ENCODE measurements at places on chromosomes 13 and 19.

DNA sequence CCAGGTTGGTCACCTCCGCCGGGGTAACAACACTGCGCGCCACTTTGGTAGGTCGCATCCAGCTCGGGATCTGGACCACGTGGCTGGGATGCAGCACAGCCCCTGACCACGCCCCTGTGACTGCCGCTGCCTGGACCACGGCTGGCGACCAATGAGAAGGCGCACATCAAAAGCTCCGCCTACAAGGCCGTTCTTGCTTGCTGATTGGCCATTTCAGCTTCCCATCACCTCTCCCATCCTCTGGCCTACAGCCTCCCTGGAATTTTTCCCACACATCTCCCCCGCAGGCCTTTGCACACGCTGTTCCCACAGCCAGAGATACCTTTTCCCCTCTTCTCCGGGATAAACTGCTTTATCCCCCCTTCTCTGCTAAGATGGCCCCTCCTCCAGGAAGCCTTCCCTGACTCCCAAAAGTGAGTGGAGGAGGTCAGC is 12.5 kb upstream of the MAP1S start:
- no peak for DNase-seq

DNA sequence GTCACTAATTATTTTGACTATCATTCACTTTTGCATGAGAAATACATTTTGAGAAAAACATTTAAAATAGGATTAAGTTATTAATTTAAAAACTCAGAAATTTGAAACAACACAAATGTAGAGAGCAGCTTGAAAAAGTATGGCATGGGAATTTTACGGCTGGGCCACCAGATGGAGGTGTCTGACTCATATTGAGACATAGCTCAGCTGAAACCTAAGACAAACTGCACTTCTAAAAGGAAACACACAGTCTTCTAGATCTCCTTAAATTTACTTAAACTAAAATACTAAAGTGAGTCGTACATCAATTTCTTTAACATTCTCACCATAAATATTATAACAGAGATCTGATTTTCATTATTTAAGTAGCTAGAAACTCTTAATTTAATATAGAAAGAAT is 41.9 kb upstream of the POSTN start:
- no peak for DNase-seq

GRCh38 chr13:106090001-106090400 is 445.5 kb downstream of the EFNB2 start:
- DNase-seq: no peak

DNA sequence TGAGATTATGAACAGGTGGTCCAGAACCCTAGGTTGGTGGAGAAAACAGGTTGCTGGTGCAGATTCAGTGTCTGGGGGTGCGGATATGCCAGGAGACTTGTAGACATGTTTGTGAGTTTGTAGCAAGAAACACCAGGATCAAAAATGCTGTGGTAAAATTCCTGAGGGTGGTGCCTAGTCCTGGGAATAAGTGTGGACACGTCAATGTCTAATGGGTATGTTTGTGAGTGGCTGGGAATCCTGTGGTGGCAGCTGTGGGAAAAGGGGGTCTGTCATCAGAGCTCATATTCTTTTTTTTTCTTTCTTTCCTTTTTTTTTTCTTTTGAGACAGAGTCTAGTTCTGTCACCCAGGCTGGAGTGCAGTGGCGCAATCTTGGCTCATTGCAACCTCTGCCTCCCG is 7.2 kb downstream of the ZNF708 start:
- DNase-seq: no peak

DNA sequence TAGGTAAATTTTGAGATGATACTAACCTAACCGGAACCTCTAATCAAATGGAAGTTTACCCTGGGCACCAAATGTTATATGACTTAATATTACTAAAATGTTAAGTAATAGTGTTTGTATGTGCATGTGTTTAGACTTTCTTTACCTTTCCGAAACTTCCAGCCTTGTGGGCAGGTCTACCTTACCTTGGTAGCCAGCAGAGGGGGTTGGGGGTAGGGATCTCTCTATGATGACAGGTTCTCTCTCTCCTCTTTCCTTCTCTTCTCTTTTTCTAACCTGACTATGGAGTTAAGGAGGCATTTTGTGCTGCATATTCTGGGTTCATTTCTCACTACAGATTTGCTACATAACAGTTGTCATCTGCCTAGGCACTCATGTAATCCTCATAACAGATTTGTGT is 6.8 kb upstream of the FRY start:
- DNase-seq: no peak

DNA sequence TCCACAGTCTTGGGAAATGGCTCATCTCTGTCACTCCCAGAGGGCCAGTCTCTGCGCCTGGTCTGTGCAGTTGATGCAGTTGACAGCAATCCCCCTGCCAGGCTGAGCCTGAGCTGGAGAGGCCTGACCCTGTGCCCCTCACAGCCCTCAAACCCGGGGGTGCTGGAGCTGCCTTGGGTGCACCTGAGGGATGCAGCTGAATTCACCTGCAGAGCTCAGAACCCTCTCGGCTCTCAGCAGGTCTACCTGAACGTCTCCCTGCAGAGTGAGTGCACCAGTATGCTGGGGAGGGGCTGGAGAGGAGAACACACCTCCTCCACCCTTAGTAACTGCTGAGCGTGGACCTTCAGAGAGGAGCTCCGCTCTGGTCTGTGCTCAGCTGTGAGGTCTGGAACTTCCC is 2.3 kb downstream of the SIGLEC9 start:
- DNase-seq: no peak

- DNase-seq: no peak
Observed at GRCh38 chr13:99429670-99430069, 71.6 kb upstream of the TM9SF2 start.

- DNase-seq: no peak
Observed at GRCh38 chr13:105272660-105273631, 1262.5 kb downstream of the EFNB2 start.

GRCh38 chr13:30576528-30576927 is 41.2 kb upstream of the USPL1 start:
- DNase-seq: peak; percentile 37

DNA sequence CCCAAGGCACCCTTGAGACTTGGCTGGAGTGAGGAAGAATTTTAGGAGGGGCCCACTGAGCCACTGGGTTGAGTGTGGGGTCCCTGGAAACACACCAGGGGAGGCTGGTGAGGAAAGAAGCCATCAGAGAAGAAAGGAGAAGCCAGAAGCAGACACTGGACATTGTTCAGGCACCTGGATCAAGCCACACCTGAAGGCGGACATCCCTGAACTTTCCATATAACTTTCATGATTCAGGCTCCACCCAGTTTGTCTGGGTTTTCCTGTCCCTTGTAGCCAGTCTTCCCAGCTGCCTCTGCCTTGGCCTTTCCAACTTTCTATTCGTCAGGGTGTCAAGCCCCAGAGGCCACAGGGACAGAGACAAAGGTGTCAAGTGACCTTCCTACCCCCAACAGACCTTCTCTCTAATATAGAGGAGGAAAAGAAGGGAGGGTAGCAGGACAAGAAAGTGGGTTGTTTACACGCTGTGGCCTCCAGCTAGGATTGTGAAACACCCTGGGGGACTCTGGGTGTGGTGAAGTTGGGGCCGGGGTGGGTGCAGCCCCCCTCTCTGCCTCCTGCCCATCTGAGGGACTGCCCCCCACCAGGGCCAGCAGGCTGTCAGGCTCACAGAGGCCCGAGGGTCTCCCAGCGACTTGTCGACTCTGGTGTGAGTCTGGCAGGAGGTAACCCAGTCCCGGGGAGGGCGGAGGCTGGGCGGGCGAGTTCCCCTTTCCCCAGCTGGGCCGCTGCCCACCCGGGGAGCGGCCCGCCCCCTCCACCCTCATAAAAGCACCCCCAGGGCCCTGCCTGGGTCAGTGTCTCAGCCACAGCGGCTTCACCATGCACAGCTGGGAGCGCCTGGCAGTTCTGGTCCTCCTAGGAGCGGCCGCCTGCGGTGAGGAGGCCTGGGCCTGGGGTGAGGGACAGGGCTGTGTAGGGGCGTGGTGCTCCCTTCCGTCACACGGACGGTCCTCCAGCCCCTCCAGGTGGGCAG is at the start of gene CFD:
Gene CFD (plus strand): TSS at position 797 of the 976 bp plus-strand sequence. CDS start 26 bp downstream, at position 823.
- DNase-seq: no peak

GRCh38 chr13:60094385-60095088 is 69.2 kb downstream of the DIAPH3 start:
- no peak for DNase-seq

- DNase-seq: no peak
Observed at GRCh38 chr13:101868585-101869469, 416.4 kb downstream of the ITGBL1 start.

DNA sequence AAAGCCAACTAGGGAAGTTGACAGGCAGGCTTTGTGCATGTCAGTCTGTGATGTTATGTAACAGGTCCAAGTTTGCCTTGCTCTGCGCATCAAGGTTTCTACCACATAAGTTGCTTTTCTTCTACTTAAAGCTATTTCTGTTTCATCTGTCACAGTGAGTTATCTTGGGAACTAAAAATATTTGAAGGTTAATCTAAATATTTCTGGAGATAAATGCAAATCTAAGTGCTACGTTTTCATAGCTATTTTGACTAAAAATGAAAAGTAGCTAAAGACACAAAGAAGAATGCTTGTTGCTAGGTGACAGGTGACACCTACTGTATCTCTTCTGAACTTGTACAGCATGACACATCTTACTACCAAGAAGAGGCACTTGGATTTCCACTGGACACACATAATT is 135.6 kb downstream of the KLF12 start:
- DNase-seq: no peak

DNA sequence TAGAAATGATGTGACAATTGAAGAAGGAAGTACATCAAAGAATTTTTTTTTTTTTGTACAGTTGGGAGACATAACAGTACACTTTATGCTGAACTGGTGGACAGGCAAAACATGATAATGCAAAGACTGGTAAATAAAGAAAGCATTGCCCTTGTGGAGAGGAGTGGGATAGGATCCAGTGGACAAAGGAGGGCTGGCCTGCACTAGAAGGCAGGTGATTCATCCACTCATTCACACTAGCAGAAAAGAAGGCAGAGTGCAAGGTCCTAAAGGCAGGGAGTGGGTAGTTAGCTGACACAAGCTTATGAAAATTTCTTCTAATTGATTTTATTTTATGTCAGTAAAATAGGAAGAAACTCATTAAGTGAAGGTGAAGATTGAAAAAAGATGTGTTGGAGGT is 17.6 kb upstream of the NALCN start:
- no peak for DNase-seq

GRCh38 chr19:4425537-4425936 is 23.1 kb downstream of the CHAF1A start:
- no peak for DNase-seq

DNA sequence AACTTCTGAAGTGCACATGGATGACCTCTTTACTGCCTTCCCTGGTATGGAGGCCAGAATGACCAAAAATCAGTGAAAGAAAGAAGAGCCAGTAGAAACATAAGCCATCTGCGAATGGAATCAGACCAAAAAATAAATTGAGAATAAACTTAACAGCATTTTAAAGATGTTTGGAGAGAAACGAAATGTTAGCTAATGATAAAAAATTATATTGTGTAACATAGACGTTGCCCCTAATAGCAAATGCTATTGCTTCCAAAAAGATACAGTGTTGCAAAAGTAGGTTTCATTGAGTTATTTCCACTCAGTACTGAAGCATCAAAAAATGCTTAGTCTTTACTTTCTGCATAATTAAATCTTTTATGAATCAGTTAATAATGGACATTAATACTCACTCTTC is 371.7 kb downstream of the LIG4 start:
- DNase-seq: no peak

GRCh38 chr13:79900356-79900755 is 419.4 kb downstream of the NDFIP2 start:
- no peak for DNase-seq

GRCh38 chr13:112532837-112533745 is 54.9 kb downstream of the TUBGCP3 start:
- no peak for DNase-seq

DNA sequence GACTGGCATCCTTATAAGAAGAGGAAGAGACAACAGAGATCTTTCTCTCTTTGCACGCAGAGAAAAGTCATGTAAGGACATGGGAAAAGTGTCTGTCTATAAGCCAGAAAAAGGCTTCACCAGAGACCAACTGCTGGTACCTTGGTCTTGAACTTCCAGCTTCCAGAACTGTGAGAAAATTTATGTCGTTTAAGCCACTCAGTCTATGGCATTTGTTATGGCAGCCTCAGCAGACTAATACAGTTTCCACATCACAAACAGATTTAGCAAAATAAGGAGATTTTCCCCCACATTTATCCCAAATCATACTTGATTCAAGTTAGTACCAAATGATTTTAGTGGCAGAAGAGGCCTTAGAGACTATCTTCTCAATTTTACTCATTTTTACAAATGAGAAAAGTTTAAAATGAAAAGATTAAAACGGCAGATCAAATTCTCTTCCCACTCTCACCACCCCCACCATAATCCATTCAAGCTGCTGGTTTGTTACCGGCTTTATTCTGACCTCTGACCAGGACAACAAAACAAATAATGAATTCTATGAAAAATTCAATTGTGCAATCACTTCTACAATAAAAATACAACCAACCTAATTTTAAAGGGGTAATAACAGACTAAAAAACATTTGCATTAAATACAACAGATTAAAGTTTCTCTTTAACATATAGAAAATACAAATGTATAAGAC is 316.3 kb downstream of the TBC1D4 start:
- DNase-seq: no peak

DNA sequence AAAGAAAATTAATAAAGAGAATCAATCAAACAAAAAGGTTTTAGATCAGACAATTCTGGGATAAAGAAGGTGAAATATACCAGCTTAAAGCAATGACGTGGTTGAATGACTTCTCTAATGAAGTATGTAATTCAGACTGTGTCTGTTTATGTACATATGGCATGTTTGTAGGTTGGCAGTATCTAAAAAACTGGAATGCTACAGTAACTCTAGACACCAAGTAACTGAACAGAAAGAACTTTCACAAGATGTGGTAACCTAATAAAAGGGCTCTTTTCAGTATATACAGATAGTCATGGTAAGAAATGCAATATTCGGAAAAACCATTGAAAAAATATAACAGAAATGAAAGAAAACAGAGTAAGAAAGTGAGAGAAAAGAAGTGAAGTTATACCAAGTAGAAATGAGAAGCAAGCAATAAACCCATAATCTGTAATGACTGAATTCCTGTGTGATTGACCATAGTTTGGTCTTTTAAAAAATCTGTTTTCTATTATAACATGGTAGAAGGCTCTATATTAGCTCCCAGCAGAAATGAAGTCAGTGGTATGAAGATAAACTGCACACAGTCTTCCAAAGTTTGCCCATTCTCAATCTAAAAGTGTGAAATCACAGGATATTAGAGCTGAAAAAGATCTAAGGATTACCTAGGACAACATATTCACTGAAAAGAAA is 31.4 kb downstream of the ELF1 start:
- no peak for DNase-seq

DNA sequence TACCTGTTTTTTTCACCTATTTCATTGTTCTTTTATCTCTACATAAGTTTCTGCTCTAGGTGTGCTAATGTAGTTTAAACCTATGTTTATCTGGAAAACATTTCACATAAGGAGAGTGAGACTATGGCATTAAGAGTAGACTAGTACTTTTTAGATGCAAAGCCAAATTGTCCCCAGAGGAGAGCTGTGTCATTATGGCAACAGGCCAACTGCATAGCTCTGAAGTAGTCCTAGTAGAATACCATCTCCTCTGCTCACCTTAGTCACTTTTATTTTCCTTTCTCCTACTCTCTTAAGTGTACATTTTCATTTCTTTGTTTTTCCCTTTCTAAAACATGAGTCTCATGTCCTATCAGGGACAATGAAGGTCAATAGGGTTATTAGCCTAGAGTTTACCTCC is 123.1 kb downstream of the ITGBL1 start:
- no peak for DNase-seq
